Stimulated activated naive CD8-positive, alpha-beta T cell treated with anti-CD3 and anti-CD28 coated beads, Interleukin-15, amount 100 ng/mL, for 72 hours (primary cell): ENCODE measurements at places on chromosomes 12 and 14.

DNA sequence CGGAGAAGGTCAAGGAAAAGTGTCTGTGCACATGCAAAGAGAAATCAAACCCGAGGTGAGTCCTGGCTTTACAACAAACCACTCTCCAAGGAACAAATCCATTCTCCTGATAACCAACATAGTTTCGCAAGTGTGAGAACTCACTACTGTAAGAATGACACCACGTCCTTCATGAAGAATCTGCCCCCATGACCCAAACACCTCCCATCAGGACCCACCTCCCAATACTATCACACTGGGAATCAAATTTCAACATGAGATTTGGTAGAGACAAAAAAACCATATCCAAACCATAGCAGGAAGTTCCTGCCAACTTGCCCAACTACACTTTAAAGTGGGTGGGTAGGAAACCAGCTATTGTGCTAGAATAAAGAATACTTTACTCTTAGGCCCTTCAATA is 2.4 kb upstream of the ERC1 start:
- DNase-seq, result no peak

DNA sequence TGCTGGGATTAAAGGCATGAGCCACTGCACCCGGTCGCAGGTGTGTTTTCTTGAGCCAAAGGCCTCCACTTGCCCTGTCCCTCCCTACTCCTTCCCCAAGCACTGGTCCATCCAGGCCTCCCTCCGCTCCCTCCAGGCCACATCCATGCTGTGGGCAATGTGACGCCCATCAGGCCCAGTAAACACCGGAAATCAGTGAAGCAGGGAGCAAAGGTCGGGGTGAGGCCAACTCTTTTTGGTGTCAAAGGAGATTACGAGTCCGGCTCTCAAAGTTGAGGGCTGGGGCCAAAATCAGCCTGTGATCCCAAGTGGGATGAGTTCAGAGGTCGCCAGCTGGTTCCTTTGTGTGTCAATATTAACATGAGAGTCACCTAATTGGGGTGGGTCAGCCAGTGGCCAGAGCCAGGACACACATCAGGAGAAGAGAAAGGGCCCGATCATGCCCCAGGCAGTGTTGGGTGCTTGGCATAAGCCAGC is 195.7 kb downstream of the RBM19 start:
- no peak for DNase-seq

GRCh38 chr14:61178226-61179060 is 102.7 kb downstream of the TMEM30B start:
- peak; percentile 42 for DNase-seq

DNA sequence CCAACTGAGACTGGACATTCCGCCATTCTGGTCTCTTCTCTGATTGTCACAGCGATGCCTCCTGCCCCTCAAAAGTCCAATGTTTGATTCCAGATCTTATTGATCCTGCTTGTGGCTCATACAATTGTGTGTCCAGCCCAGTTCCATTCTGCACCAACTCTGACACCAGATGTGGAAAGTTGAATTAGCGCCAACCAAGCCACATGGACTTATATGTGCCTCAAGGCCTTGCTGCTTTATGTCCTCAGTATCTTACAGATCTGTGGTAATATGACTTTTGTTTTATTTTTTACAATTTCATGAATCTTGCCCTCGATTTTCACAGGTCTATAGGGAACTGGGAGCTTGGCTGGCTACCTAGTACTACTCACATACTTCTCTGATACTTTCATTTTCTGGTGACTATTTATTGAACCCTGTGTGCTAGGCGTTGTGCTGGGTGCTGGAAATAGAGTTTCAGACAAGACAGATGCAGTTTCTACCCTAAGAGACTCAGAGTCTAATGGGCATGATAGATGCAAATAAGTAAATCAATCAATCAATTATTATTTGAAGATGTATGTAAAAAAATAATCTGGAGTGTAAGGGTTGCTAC is 472.0 kb downstream of the TMTC2 start:
- DNase-seq, result no peak

DNA sequence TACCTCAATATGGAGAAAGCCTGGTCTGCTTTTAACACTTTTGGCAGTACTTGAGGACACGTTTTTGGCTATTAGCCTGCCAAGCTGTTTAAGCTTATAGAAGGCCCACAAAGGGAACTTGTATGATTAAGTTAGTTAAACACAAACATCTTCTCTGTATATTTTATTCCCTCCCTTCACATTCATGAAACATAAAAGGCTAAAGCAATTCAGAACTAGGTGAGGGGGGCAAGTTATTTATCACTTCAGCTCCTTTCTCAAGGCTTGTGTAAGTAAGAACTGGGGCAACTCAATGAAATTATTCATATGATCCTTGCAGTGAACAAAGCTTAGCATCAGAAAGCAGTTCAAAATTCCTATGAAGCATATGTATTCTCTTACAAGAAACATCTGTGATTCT is 7.5 kb downstream of the PRICKLE1 start:
- no peak for DNase-seq

GRCh38 chr14:49880267-49881064 is 12.4 kb upstream of the ARF6 start:
- no peak for DNase-seq

DNA sequence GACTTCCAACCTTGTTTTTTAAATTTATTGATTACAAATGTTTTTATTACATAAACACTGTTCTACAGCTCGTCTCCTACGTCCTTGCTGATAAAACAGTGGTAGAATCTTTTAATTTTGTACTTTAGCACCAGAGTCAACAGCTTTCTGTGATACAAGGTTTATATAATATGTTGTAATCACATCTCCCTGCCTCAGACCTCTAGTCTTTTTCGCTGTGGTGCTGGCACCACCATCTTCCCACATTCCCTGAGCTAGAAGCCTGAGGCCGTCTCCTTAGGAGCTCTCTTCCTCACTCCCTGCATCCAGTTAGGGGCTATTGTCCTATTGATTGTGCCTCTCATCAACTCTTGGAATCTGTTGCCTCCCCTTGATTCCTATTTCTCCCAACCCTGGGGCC is 17.1 kb downstream of the MTHFD1 start:
- DNase-seq, result no peak

GRCh38 chr14:77098529-77099353 is 683 bp downstream of the CIPC start:
- DNase-seq, result peak; percentile 27

- DNase-seq, result peak; percentile 88
These were observed 169.9 kb upstream of the HIF1A start for GRCh38 chr14:61525293-61526011.

DNA sequence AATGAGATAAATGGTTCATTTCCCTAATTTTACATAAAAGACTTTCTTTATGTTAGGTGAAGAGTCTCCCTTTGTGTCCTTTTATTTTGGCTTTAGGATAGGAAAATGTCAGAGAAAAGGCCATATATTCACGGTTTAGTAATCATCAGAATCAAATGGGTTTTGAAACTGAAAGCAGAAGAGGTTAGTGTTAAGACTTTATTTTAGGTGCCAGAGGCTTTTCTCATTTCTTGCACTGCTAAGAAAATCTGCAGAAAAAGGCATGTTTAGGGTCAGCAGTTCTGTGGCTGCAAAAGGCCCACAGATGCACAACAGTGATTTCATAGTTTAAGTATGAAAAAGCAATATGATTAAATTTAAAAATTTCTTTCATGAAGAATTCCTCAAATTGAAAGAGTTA is 80.4 kb upstream of the SINHCAF start:
- no peak for DNase-seq

GRCh38 chr14:90397425-90398314 is 841 bp downstream of the CALM1 start:
- peak; percentile 74 for DNase-seq

GRCh38 chr14:70006699-70007098 is 127.5 kb downstream of the SMOC1 start:
- no peak for DNase-seq

GRCh38 chr12:76690921-76691700 is 72.8 kb upstream of the ZDHHC17 start:
- no peak for DNase-seq

GRCh38 chr12:60197589-60197988 is 601.8 kb downstream of the SLC16A7 start:
- DNase-seq, result no peak

- no peak for DNase-seq
These were observed 1.4 kb downstream of the KRT2 start for GRCh38 chr12:52650520-52651081.

GRCh38 chr12:58583529-58583928 is 336.8 kb downstream of the LRIG3 start:
- no peak for DNase-seq

DNA sequence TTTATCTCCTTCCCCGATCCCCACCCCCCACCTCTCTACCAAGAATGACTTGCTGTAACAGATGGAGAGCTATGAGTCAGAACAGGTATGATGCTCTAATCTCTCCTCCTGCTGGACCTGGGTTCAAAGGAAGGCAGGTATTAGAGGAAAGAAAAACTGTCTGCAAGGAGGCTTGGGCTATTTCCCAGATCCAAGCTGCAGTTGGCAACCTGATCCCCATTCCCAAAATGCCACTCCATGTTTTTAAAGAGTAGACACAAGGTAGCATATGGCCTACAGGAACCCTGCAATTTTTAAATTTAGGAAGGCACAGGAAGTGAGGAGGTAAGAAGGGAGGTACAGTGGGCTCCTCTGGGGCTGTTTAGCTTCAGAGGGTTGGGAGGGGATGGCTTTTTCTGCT is 33.0 kb downstream of the SRRM4 start:
- DNase-seq, result no peak

- no peak for DNase-seq
These were observed 362.2 kb downstream of the CCDC91 start for GRCh38 chr12:28552251-28552970.

- DNase-seq, result no peak
These were observed 105.1 kb downstream of the PRIMA1 start for GRCh38 chr14:93683226-93683625.

DNA sequence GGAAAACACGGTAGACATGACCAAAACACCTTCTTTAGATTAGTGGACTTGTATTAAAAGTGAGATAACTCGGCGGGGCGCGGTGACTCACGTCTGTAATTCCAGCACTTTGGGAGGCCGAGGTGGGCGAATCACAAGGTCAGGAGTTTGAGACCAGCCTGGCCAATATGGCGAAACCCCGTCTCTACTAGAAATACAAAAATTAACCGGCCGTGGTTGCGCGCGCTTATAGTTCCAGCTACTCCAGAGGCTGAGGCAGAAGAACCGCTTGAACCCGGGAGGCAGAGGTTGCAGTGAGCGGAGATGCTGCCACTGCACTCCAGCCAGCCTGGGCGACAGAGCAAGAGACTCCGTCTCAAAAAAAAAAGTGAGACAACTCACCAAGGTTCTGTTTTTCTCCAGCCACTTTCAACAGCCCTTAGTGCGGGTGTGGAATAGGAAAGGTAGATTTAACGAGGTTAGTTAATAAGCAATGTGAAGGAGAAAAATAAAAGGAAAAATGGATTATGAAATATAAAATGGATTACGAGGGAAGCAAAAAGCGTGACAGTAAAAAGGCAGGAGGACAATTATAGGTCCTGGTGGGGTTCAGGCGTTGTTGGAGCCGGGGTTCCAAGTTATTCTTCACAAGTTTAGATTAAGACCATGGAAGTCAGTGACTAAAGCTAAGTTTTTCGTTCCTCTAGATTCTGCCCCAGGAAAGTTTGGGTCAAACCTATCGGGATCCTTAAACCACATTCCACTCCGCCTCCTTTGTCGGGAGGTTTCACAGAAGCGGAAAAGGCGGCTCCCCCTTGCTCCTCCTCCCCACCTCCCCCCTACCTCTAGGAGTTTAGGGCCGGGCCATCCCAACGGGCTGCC is 534 bp downstream of the PPP2R3C start:
- peak; percentile 9 for DNase-seq

DNA sequence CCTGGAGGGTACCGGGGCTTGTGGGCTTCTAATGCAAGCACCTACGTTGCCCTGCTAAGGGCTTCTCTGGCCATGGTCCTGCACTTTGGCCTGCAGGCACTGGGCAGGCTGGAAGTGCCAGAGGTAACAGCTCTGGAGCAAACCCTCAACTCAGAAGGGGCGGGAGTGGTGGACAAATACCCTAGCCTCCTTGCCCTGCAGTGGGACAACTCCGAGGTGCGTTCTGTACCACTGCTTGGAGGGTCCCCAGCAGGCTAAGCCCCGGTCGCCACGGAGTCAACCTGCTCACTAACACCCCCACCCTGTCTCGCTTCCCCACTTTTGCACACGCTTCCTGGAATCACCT is 20.4 kb upstream of the BEGAIN start:
- no peak for DNase-seq

- DNase-seq, result no peak
These were observed 455.0 kb upstream of the TMEM132C start for GRCh38 chr12:127811988-127812387.

GRCh38 chr12:106109168-106109910 is 29.4 kb downstream of the NUAK1 start:
- no peak for DNase-seq

DNA sequence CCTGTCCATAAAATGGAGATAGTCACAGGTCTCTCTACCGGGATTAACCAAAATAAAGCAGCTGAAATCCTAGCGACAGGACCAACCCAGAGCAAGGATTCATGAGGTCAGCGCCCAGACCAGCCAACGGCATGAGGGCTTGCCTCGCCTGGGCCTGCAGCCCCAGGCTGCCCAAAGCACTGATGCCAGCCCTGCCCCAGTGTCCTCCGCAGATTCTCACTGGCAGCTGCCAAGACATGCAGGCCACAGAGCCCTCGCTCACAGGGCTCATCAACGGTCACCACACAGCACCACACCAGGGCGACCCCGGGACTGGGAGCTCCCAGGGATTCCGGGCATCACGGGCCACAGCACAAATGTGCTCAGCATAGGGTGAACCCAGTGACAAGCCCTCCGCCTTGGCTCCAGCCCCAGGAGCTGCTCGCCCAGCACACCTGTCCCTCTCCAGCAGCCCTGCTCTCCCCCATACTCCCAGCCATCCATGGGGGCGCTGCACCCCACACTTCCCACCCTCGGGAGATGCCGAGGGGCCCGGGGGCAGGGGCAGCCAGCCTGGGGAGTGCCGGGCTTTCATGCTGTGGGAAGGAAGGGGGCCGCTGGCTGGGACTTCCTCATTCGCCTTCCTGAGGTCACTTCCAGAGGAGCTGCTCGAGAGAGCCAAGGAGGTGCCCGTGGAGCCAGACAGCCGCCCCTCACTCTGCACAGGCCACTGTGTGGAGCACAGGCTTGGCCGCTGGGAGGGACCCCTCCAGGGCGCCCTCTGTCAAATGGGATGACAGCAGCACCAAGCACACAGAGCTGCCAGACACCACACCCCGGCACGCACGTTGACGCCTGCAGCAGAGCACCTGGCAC is 14.1 kb downstream of the RAB35 start:
- no peak for DNase-seq

GRCh38 chr12:115232455-115233156 is 548.6 kb upstream of the TBX3 start:
- DNase-seq, result no peak

GRCh38 chr12:7143564-7143963 is 13.4 kb downstream of the CLSTN3 start:
- DNase-seq, result no peak

GRCh38 chr12:645563-646071 is 17.6 kb downstream of the NINJ2 start:
- no peak for DNase-seq
